ENCODE measurements at places on chromosomes 12 and 14.
A peak's percentile ranks its signal among the peaks of the same experiment; 100 is the strongest.

- no peak for DNase-seq
Observed at GRCh38 chr12:45353944-45354343, 138.0 kb downstream of the ANO6 start.

GRCh38 chr12:14884458-14884878 is 1.2 kb downstream of the MGP start:
- peak; percentile 39 for DNase-seq

DNA sequence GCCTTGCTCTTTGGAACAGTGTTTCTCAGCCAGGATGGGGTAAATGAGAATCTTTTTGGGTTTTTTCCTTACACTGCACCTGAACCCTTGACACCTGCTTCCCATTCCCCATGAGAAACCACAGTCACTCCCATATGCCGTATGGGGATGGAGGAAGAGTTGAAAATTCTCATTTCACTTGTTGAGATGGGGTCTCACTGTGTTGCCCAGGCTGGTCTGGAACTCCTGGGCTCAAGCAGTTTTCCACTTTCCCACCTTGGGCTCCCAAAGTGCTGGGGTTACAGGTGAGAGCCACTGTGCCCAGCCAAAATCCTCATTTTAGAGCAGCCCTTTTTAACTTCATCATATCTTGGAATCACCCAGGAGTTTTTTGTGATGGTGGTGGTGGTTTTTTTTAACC is 3.7 kb downstream of the MVK start:
- no peak for DNase-seq

DNA sequence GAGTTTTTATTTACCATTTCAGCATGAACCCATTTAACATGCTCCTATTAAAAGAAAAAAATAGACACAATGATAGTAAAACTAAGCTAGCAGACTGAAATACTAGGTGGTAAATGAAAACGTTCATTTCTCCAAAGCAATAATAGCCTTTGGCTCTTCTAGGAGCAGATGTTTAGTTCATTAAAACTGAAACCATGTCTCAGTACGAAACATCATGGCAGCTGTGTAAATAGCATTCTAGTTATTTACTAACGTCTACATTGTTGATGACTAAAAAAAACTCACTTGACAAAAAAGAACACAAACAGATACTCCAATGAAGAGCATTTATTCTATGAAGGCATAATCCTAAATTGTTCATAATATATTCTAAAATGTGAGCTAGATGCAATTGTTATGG is 17.9 kb downstream of the RECQL start:
- no peak for DNase-seq

GRCh38 chr14:105337433-105337832 is 22.9 kb downstream of the PACS2 start:
- no peak for DNase-seq

GRCh38 chr12:84415946-84416345 is 496.7 kb downstream of the SLC6A15 start:
- no peak for DNase-seq

- peak; percentile 67 for DNase-seq
Observed at GRCh38 chr12:54370171-54370730, 6.0 kb upstream of the GPR84 start.

DNA sequence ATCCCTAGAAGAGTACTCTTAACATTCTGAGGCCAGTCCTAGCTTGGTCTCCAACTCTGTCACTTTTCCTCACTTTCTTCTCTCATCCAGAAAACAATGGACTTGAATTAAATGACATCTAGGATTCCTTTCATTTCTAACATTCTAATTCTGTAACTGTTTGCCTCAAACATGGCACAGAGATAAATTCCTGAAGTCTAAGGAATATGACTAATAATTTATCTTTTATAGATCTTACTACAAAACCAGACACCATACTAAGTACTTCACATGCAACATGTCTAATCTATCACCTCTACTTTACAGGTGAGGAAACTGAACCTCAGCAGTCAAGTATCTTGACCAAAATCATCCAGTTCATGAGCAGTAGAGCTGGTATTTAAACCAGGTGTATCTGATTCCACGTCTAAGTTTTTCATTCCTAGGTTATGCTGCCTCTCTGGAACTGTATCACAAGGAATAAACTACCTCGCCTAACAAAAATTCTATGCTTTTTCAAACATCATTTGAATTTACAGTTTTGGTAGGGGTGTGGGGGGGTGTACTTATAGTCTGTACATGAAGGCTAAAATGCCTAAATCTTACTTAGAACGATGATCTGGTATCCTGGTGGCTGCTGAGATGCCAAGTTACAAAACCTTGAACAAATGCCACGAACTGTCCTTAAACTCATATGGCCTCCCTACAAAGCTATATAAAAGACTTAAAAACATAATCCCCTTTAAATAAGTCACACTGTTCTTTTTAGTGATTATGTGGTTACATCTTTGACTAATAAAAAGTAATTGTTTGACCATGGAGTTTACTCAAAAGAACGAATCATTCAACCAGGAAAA is 41.6 kb downstream of the ATXN2 start:
- DNase-seq: no peak

DNA sequence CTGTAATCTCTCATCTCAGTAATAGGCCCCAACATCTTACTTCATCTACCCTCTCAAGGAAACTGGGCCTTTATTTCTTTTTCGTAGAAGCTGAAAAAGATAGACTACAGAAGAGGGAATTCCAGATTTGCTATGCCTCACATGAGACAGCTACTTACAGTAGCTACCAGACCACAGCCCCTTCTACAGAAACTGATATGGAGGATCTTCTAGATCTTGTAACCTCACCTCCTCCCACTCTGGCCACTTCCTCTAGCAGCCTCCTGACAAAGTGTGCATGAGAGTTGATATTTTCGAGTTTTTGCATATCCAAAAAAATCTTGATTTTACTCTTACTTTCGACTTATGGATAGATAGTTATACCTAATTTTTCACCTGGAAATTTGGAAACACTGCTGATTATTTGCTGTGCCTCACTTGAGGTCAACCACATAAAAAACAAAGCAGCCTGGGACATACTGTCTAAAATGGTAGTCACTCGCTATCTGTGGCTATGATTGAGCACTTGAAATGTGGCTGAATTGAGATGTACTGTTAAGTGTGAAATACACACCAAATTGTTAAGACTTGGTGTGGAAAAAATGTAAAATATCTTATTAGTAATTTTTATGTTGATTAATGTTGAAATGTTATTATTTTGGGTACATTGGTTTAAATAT is 86.3 kb upstream of the NID2 start:
- DNase-seq: no peak

DNA sequence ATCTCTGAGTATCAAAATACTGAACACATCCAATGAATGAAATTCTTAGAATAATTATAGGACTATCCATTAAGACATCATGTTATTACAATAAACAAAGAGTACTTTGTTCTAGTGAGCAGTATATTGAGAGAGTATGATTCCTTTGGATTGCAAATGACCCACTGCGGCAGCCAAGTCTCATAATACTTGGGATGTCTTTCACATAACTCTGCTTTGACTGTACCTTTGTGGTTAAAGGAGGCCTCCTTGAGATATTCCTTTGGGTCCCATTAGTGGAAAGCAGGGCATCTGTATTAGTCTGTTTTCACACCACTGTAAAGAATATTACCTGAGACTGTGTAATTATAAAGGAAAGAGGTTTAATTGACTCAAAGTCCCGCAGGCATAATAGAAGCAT is 593.8 kb downstream of the TRHDE start:
- DNase-seq: no peak

DNA sequence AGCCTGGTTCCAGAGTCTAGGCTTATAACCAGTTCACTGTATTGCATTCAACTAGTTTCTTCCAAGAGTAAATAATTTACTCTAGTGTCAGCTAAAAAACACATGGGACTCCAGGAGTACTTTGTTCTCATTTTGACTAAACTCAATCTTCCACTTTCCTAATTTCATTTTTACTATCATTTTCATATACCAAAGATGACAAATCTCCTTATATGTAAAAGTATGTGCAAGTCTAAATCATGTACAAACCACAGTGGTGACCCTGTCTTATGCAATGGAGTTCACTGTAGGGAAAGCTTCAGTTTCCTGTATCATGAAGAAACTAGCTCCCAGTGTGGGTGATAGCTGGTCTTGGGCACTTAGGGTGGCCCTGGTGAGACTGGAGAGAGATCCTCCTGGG is 151.6 kb downstream of the HELB start:
- no peak for DNase-seq

GRCh38 chr12:51419425-51420193 is 5.0 kb upstream of the SLC4A8 start:
- no peak for DNase-seq

DNA sequence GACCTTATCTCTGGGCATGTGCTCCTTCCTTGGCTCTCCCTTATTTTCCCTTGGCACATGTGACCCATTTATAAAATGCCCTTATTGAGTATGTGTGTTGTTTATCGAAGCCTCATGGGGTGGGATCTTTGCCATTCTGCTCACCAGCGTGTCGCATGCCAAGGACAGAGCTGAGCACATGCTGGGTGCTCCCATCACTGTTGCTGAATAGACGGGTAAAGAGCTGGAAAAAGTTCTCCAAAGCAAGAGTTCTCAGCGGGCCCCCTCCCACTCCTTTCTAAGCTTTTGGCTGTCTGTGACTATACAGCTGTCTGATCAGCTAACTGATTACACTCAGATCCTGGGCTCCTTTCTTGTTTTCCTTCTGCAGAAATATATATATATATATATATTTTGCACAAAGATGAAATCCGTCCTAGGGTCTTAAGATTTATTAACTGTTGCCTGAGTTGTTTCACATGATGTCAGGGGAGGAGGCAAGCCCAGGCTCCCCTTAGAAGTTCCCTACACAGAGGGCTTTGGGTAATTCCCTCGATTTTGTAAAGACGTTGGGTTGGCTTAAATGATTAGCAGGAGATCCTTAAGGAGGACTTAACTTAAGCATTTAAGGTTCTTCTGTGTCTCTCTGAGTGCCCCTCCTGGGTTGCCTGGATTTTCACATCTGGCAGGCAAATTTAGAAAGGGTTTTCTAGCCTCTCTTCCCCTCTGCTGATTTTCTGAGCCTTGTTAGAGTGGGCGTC is 71.6 kb downstream of the TMEM132C start:
- DNase-seq: no peak

DNA sequence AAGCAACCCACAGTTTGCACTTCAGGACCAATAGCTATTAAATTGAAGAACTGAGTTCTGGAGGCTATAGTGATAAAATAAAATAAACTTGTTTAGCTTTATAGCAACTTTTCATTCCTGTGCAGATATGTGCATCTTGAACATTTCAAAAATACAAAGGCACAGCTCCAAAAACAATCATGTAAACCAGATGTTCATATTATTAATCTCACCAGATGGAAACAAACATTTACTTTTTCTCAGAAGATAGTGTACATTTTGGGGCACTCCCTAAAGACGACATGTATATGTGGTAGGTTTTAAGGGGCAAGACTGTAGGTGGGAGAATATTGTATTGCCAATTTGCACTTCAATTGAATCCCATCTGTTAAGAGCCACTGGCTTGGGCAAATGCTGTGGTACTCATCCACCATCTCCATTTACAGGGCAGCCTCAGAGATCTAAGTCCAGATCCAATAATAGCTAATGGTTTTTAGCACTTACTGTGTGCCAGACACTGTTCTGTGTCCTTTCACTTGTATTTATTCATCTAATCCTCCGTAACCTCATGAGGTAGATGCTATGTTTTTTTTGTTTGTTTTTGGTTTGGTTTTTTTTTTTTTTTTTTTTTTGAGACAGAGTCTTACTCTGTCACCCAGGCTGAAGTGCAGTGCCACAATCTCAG is 49.1 kb downstream of the PTGER2 start:
- no peak for DNase-seq

DNA sequence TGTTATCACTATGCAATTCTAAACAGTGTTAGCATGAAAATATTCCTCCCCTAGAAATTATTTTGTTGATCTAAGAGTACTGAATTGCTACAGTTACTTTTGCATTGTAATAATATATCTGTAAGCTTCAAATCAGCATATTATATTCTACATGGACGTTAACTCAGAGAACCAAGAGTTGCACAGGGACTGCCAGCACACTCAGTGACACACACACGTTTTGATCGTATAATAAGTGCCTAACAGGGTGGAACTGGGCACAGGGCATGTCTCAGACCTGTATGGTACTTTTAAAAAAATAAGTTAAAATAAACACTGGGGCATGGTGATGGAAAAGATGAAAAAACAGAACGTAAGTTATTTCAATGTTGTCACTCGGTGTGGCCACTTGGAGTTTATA is 451.6 kb downstream of the RGS6 start:
- no peak for DNase-seq

GRCh38 chr14:46819117-46819516 is 167.5 kb upstream of the RPL10L start:
- no peak for DNase-seq

DNA sequence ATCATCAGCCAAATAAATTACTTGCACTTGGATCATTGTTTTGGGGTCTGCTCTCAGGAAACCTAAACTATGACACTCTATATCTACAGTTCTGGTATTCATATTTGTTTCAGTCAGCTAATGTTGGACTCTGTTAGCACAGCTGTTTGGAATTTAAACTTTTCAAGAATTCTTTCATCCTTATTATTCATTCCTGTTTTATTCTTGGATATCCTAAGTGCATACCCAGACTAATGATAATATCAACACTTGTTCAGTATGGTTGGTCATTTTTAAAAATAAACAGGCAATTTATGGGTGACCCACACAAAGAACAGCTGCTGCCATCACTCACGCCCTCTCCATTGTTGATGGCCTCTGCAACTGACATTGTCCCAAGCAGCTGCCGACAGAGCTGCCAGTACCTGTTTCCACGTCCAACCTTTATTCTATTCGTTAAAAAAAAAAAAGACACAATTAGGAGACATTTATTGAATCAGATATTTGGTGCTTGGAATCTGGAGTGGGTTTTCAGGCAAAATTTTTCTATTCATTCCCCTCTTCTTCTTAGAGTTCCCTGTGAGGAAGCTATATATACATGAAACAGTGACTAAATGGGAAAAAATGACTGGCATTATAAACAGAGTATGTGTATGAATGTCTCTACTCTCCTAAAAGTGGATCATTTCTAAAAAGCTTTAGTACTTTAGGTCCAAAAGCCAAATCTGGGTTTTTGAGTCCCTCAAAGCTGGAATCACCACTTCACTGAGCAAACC is 252.1 kb upstream of the NAV3 start:
- no peak for DNase-seq

- DNase-seq: no peak
Observed at GRCh38 chr14:87690076-87690613, 302.8 kb downstream of the GALC start.

GRCh38 chr12:111390910-111391309 is 14.8 kb upstream of the SH2B3 start:
- DNase-seq: no peak

GRCh38 chr14:68088451-68088854 is 268.9 kb downstream of the RAD51B start:
- DNase-seq: no peak

- DNase-seq: no peak
Observed at GRCh38 chr14:94089479-94089878, 8.4 kb downstream of the IFI27L1 start.

GRCh38 chr12:84624601-84625000 is 288.0 kb downstream of the SLC6A15 start:
- DNase-seq: no peak
